ENCODE measurements at places on chromosomes 13 and 19.

GRCh38 chr13:90416519-90416918 is 931.0 kb upstream of the MIR17HG start:
- no peak for DNase-seq

- no peak for DNase-seq
Observed at GRCh38 chr19:32646556-32646955, 28.4 kb downstream of the ANKRD27 start.

DNA sequence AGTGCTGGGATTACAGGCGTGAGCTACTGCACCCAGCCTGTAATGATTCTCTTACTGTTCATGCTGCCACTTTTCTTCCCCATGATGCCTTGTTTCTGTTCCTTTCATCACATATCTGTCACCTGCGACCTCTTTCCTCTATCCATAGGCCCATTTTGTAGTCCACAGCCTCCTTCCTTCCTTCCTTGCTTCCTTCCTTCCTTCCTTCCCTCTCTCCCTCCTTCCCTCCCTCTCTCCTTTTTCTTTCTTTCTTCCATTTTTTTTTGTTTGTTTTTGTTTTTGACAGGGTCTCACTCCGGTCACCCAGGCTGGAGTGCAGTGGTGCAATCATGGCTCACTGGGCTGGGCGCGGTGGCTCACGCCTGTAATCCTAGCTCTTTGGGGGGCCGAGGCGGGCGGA is 4.2 kb downstream of the GYS1 start:
- no peak for DNase-seq

DNA sequence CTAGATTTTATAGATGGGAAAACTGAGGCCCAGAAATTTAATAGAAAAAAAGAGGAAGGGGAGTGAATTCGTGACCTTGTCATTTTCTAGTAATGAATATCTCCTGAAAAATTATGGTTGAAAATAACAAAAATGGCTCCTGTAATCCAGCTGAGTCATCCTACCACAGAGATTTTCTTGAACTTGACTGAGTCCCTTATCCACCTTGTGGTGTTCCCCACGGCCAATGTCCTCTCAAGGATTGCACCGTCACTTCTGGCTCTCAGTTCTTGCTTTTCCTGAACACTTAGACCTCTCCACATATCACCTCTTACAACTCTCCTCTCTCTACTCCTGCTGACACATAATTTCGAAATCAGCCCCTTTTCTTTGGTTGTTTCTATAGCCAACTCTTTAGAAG is 1.2 kb upstream of the KATNAL1 start:
- DNase-seq: no peak

DNA sequence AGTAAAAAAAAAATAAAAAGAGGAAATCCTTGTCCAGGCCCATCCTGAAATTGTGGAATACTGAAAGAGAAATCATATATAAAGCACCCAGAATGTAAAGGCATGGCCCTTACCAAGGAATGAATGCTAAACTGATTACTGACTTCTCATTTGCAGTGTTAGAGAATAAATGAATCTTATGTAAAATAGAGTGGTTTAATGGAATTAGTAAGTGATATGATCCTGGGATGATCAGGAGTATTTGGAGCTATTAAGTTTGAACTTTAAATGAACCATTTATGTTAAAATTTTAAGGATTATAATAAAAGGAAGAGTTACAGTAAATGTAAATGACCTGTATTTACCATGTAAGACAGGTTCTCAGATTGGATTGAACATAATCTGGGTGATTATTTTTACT is 75.4 kb downstream of the PDS5B start:
- no peak for DNase-seq

- DNase-seq: no peak
Observed at GRCh38 chr13:27101289-27101688, 70.3 kb downstream of the USP12 start.

DNA sequence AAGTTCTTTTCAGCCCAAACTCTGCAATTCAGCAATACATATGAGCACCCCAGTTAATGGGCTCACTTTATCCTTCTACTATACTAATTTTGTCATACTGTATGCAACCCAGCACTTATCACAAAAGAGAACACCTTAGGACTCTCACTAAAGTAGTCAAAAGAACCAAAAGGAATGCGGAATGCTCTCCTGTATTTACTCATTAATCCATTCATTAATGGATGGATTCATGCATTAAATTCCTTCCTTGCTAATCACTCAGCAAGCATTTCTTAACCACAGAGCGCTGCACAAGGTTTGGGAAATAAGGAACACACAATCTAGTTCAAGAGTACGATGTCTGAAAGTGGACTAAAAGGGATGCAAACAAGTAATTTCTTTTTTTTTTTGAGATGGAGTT is 12.8 kb upstream of the DOCK9 start:
- DNase-seq: no peak

GRCh38 chr13:101972191-101972590 is 429.7 kb downstream of the FGF14 start:
- no peak for DNase-seq

GRCh38 chr13:44155422-44156293 is 218.0 kb upstream of the SERP2 start:
- peak; percentile 84 for DNase-seq

DNA sequence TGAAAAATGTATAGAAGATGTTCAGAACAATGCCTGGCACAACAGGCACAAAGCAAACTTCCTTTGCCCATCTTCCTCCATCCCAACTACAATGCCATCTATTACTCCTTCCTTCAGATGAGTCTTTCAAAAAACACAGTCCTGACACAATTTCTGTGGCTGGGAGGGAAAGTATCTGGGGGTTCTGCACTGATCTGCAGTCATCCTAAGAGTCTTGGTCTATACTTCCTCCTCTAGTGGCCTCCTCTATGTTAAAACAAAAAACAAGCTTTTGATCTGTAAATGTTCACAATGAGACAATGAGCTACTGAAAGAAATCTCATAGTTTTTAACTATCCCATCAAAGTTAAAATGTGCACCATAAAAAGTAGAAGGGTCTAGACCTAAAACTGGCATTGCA is 44.8 kb downstream of the USP12 start:
- DNase-seq: no peak

DNA sequence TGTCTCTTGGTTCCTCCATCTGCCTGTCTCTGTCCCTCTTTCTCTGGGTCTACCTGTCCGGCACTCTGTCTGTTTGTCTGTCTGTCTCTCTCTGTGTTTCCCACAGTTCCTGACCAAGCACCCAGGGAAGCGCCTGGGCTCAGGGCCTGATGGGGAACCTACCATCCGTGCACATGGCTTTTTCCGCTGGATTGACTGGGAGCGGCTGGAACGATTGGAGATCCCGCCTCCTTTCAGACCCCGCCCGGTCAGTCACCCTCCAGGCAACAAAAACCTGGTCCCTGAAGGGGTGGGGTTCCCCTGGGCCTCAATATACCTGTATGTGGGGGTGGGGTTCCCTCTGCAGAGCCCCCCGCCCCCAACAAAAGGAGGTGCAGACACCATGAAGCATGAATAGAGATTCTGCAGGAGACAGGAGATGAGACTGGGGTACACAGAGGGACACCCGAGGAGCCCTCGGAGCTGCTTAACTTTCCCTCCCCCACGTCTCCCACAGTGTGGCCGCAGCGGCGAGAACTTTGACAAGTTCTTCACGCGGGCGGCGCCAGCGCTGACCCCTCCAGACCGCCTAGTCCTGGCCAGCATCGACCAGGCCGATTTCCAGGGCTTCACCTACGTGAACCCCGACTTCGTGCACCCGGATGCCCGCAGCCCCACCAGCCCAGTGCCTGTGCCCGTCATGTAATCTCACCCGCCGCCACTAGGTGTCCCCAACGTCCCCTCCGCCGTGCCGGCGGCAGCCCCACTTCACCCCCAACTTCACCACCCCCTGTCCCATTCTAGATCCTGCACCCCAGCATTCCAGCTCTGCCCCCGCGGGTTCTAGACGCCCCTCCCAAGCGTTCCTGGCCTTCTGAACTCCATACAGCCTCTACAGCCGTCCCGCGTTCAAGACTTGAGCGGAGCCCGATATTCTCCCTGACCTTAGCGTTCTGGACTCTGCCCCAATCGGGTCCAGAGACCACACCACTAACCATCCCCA is 2.6 kb upstream of the CACNG7 start:
- DNase-seq: peak; percentile 56

DNA sequence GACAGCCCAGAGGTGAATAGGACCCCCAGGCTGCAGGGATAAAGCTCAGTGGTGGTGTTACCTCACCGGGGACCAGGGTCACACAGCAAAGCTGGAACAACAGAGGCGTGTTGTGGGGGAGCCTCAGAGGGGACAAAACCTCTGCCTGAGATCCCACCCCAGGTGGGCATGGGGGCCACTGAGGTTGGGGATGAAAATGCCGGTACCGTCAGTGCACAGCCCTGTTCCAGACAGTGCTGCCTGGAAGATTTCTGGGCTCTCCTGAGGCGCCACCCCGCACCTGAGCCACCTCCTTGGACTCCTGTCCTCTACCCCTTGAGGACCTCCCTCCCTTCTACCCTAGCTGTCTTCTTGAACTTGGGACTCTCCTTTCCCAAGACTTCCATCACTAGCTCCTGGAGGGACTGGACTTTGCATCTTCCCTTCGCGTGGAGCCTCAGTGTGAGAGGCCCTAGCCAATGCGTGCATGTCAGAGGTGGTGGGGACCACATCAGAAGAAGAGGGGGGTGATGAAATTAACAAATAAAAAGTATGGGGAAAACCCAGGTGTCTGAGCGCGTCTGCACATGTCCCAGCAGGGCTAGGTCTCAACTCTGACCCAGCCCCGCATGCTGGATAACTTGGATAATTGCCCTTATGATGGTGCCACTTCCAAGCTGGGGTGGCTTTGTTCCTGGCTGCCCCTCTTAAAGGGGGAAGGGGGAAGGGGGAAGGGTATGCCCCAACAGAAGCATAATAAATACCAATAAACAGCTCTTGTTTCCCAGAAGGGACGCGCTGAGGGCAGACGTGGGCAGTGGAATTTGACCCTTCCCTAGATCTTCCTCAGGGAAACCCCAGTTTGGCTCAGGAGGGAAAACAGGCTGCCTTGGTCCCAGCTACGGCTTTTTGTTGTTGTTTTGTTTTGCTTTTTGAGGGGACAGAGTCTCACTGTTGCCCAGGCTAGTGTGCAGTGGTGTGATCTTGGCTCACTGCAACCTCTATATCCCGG is 11.6 kb downstream of the CNFN start:
- no peak for DNase-seq

DNA sequence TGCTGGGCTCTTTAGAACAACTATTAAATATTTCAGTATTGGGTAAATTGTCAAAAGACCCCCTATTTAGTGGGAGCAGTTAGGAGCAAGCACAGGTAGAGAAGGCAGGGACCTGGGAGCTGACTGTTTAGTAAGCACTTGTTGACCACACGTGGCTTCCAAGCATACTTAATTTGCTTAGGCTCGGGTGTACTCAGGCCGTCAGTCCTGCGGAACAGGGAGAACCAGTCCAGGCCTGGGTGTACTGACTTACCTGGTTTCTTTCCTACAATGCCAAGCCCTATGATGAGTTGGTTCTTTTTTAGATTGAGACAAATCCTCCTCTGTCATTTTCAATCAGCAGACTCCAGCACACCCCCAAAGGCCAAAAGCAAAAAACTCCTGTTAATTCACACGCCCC is 90.0 kb downstream of the WDFY2 start:
- no peak for DNase-seq

GRCh38 chr13:90997951-90998350 is 349.5 kb upstream of the MIR17HG start:
- DNase-seq: no peak

DNA sequence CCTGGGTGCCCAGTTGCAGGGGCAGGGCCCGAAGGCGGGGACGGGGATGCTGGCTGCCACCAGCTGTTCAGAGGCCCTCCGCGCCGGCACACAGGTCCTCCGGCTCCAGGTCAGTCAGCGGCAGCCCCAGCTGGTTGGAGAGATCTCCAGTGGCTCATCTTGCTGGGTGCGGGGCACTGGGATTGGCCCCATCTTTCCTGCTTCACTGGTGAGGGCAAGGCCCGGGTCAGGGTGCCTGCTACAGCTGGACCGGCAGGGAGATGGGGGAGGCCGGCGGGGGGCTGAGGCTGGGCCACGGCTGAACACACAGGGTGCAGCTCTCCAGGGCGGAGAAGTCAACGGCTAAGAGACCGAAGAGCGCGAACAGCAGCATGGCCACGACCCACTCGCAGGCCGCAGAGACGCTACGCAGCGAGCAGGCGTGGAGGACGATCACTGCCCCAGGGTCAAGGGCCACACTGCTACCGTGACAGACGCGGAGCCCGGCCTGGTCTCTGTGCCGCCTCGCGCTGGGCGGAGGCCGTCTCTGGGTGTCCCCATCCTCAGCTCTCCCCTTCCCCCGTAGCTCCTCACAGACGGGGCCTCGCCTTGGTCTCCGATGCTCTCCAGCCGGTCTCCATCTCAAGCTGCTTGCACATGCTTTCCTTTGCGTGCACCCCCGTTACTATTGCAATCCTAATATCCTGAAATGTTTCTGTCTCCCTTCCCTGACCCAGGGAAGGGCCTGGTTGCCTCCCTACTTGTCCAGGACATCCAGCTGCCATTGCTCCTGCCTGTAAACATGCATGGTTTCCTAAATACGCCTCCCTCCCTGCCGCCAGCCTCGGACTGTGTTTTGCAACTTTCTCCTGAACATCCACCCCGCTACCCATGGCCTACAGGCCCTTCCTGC is 12.3 kb downstream of the TMEM150B start:
- DNase-seq: no peak

GRCh38 chr13:113183450-113184129 is 24.9 kb downstream of the PCID2 start:
- no peak for DNase-seq

DNA sequence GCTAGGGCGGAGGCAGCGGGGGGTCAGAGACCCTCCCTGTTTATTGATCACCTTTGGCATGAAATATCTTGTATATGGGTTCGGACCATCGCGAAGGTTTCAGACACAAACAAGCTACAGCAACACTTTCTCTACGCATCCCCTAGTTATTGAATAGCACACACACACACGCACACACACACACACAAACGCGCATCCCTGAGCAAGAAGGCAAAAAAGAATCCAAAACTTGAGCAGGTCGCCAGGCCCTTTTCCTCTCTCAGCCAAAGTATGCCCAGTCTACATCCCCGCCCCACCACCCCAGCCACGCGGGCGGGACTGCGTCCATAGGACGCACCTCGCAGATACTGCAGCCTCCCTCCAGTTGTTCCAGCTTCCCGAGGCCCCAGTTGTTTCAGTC is 16.0 kb downstream of the POU4F1 start:
- DNase-seq: no peak

DNA sequence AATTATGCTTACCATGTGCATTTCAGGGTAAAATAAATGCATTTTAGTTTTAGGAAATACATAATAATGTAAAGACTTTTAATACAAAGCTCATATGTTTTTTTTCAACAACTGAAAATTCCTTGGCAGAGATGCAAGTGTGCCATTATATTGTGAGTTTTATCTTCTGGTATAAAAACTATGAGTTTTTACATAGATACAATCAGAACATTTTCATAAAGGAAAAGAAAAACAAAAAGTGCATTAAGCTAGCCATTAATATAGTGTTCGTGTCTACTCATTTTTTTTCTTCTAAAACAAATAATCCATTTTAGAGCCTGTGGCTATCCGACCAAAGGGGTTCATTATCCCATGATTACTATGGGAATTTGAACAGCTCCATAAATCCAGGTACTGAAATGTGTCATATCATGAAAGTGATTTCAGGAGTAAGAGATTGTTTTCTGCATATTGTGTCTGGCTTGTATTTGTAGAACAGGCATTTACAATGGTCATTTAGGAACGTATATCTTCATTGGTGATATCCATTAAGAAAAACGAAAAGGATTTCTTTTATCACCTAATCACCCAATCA is 236.9 kb upstream of the SLC10A2 start:
- no peak for DNase-seq
